ENCODE measurements at places on chromosomes 7 and 10.

GRCh38 chr10:91824076-91824475 is 25.9 kb downstream of the TNKS2 start:
- no peak for DNase-seq

DNA sequence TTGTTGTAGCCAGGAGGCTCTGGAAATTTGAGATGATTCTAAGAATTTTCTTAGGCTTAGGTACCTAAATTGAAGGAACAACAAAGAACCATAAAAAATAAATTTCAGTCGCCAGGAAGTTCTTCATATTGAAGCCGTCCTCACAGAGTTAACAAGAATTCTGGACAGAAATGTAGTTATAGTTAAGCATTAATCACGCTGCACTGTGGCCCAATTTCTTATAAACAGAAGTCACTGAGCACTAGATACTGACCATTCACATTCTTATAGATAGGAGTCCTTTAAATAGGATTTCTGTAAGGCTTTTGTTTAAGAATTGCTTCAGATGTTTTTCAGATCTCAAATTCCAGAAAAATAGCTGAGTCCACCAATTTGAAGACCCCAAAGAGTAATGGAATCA is 256.2 kb upstream of the PITRM1 start:
- no peak for DNase-seq

- no peak for DNase-seq
These were observed 49.9 kb upstream of the UCN3 start for GRCh38 chr10:5314840-5315239.

- no peak for DNase-seq
These were observed 133.8 kb upstream of the HDAC9 start for GRCh38 chr7:18361756-18362155.

DNA sequence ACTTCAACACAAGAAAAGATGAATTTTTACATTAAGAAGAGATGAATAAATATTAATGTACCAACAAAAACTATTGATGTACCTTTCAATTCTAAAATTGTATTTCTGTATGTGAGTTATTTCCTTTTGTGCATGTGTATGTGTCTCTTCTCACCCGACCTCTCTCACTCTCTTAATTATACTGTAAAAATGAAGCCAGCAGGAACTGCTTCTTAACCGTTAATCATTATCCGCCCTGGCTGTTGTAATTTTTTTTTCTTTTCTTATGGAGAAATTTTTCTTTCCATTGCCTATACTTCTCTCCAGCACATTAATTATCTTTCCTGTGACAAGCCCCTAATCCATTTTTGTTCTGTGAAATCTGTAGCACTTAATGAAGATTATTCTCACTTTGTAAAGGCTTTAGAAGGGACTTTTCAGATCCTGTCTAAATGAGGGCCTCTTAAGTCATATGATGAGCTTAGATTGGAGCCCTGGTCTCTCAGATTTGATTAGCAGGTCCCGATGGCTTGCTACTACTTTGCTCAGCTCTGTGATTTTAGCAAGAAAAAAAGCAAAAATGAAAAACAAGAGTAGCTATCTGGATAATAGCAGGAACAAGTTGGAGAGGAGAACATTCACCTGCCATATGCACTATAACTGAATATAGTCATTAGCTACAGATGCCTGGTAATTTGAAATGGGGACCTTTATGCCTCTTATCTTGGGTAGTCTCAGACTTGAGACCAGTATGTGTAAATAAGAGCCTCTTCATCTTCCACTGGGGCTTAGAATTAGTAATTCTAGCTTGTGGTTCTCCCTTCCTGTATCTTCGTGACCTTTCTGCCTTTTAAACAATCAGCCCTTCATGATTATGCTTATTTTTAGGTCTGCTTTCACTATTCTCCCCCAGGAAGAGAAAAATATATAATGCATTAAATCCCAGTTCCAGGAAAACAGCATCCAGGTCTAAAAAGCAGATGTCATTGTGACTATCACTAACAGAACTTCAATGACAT is 80.0 kb upstream of the COL1A2 start:
- DNase-seq: no peak

DNA sequence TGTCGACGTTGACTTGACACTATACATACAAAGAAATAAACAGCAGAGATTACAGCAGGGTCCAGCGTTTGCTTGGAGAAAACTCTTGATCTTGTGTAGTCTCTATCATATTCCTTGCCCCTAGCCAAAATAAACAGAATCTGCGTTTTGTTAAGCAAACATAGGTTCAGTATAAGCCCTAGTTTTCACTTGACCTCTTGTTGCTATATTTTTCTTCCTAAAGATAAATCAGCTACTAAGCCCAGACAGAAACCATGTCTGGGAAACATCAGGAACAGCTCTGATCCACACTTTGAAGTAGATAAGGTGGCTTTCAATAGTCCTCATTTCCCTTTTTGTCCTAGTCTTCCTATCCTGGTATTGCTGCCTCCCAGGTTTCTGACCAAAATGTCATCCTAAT is 328.2 kb upstream of the MAGI2 start:
- DNase-seq: no peak

GRCh38 chr10:82661701-82662100 is 786.7 kb downstream of the NRG3 start:
- no peak for DNase-seq

DNA sequence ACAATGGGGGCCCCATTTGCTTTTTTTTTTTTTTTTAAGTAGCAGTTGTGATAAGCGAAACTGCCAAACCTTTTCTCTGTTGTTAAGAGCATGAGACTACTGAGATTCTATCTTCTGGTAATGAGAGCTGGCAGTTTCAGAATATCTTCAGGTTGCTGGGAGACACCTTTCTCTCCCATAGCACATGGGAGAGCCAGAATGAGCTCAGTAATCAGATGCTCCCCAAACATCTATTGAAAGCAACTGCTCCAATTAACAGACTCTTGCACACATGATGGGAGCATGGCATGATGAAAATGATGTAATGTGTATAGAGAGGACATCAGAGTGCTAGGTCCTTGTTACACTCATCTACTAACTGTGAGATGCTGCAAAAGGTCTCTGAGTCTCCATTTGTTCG is 18.8 kb downstream of the MYO3A start:
- DNase-seq: no peak

All from hematopoietic multipotent progenitor cell (in vitro differentiated cells).